Stimulated activated CD8-positive, alpha-beta memory T cell treated with anti-CD3 and anti-CD28 coated beads, Interleukin-2, amount 100 ng/mL, for 48 hours (primary cell): ENCODE measurements at places on chromosomes 7 and 10.

DNA sequence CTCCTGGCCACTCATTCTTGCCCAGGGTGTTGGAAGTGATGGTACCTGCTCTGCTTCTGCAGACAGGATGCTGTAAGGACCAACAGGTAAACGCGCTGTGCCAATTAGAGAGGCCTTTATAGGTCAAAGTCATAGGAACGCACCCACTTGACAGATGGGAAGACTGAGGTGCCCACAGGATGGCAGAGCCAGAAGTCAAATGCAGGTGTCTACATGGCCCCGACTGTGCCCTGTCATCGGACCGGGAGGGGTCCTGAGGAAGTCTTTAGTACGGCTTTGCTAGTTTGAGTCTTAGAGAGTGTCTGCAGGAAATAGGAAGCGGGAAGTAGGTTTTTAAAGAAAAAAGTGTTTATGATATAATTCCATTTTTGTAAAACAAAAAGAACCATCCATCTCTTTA is 57.3 kb downstream of the HK1 start:
- no peak for DNase-seq

DNA sequence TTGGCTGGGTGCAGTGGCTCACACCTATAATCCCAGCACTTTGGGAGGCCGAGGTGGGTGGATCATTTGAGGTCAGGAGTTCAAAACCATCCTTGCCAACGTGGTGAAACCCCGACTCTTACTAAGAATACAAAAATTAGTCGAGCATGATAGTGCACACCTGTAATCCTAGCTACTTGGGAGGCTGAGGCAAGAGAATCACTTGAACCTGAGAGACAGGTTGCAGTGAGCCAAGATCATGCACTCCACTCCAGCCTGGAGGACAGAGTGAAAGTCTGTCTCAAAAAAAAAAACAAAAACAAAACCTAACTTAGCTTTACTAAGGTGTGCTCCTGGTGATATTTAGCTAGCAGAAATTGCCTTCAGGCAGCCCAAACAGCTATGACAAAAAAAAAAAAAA is 24.3 kb upstream of the VDAC2 start:
- no peak for DNase-seq

- no peak for DNase-seq
Observed at GRCh38 chr10:45509491-45509890, 135.5 kb downstream of the ALOX5 start.

- DNase-seq, result no peak
Observed at GRCh38 chr10:60916025-60916424, 28.0 kb downstream of the RHOBTB1 start.

DNA sequence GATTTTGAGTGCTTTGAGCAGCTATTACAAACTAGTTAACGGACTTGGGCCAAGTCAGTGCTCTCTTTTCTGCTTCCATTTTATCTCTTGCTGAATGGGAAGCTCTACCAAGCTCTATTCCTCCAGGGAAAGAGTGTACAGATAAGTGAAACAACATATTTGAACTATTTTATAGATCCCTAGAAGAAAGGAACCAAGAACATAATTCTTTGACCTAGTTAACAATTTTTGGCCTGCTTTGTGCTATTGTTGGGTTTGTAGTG is 244.8 kb downstream of the PRKG1 start:
- DNase-seq, result no peak

GRCh38 chr7:29609162-29610037 is 45.8 kb downstream of the PRR15 start:
- no peak for DNase-seq

DNA sequence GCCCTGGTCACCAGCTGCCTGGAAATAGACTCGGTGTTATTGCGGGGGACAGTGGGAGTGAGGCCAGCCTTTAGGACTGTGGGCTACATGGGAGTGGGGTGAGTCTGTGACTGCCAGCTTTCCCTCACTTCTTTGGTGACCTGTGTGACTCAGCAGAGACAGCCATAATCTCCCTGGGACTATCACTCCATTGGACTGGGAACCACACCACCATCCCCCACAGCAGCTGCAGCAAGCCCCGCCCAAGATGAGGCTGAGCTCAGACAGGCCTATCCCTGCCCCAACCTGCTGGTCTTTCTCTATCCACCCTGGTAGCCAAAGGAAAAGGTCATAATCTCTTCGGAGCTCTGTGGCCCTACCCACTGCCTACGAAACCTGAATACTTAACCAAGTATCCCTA is 263.2 kb downstream of the FZD1 start:
- no peak for DNase-seq

DNA sequence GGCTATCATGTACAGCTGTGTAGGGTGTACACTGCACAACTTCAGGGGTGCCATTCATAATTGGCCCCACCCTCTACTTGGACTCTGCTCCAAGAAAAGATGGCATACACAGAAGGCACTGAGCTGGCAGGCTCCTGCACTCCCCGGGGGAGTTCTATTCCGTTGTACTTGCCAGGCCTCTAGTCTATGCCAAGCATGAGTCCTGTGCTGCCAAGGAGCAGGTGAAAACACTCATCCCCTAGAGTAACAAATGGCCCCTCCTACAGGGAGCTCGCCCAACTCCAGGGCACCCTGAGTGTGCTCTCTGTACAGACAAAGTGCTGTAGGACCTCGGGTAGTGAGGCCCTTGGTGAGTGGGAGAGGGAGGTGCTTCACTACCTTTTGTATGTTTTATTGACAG is 127.2 kb downstream of the SLIT1 start:
- no peak for DNase-seq

GRCh38 chr10:49502358-49502757 is 36.6 kb downstream of the ERCC6 start:
- no peak for DNase-seq

- no peak for DNase-seq
Observed at GRCh38 chr7:137873524-137873923, 26.8 kb upstream of the DGKI start.

GRCh38 chr7:38306914-38307313 is 33.5 kb upstream of the TARP start:
- DNase-seq, result no peak

- no peak for DNase-seq
Observed at GRCh38 chr10:61992671-61993668, 91.5 kb downstream of the ARID5B start.

DNA sequence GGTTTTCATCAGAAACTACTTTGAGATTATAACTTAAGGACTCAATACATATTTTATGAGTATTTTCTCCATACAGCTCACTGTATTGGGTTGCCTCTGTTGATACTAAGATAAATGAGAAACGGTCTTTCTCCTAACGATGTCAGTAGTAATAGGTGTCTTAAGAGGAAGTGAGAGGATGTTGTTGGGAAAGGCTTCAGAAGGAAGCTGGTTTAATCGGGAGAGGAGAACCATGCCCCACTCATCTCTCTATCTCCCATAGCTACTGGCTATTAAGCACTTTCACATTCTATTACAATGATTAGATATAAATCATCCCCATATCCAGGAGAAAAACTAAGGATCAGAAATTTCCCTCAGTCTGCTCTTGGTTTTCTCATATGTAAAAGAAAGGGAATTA is 2.0 kb downstream of the CLEC5A start:
- no peak for DNase-seq

DNA sequence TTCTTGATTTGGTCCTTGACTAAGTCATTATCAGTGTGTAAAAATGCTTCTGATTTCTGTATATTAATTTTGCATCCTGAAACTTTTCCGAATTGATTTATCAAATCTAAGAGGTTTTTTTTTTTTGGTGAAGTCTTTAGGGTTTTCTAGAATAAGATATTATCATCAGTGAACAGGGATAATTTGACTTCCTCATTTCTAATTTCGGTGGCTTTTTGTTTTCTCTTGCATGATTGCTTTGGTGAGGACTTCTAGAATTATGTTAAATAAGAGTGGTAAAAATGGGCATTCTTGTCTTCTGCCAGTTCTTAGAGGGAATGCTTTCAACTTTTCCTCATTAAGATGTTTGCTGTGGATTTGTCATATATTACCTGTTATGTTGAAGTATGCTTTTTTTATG is 170.5 kb downstream of the CCDC7 start:
- DNase-seq, result no peak

- no peak for DNase-seq
Observed at GRCh38 chr7:113109718-113110117, 8.6 kb downstream of the SMIM30 start.

- no peak for DNase-seq
Observed at GRCh38 chr7:27146491-27147198, 929 bp downstream of the HOXA6 start.

GRCh38 chr10:123526356-123527064 is 139.6 kb upstream of the GPR26 start:
- no peak for DNase-seq
